Amniotic stem cell (primary cell): ENCODE measurements at places on chromosomes 1 and 21.

GRCh38 chr21:34345091-34345871, 18.5 kb upstream of the KCNE2 start:
- no peak for DNase-seq

DNA sequence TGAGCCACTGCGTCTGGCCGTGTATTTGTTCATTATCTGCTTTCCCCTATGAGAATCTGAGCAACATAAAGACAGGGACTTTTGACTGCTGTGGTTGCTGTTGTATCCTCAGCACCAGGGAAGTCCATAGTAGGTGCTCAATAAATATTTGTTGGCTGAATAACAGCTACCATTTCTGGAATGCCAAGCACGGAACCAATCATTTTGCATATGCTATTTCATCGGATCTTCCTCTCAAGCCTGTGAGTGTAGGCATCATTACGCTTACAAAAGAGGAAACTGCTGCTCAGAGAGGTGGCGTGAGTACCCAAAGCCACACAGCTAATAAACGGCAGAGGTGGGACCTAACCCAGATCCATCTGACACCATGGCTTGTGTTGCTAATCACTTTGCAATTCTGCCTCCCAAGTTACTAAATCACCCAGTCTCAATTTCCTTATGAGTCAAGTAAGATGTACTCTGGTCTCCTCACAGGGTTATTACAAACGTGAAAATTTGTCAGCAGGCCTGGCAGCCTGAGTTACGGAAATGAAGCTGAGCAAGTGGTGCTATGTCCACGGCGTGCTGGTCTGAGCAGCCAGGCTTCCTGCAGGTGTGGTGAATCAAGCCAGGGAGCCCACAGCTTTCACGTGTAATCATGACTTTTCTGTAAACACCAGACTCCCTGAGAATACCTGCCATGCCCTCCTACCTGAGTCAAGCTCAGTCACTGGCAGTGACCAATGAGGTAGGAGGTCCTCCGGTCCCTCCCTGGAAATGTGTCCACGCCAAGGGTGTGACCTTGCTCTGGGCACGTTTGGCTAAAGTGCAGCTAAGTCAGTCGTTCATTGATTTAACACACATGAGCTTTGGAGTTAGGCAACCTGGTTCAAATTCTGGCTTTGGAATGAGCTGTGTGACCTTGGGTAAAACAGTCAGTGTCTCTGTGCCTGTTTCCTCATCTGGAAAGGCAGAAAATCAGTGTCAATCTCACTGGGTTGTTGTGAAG, 4.8 kb upstream of the RHCE start:
- DNase-seq, result no peak

DNA sequence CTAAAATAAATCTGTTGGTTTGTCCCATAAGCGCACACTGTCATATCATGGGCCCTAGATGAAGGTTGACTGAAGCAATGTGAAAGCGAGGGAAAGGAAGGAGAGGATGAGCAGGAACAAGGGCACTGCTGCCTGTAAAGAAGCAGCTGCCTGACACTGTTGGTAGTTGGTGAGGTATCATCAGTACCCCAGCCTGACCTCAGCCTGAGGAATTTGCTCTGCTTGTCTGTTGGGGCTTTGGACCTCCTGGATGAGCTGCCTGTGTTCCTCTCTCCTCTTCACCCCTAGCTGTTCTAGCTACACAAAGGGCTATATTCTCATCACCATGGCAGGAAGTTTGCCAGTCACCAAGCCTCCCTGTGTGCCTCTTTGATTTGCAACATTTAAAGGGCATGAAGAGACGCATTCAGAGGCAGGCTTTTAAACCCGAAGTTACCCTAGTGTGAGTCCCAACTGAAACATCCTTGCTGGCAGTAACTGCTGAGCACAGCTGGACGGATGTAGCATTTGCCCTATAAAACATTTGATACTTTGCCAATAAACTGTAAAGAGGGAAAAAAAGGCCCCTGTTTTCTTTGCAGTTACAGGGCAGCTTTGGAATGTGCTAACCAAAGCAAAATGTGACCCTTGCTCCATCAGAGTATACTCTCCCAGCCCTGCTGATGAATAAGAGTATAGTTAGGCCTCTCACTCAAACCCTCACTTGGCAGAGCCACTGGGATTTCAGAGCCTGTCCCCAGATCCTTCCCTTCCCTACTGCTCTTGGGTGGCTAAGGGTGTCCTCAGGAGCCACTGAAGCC, 22.2 kb upstream of the SPATA6 start:
- DNase-seq, result peak; percentile 78

- DNase-seq, result no peak
These were observed 109.7 kb upstream of the CACYBP start for GRCh38 chr1:174890024-174890423.

GRCh38 chr1:46461809-46462448, 27.7 kb upstream of the DMBX1 start:
- DNase-seq, result no peak

GRCh38 chr1:32848354-32849063, 22.2 kb downstream of the FNDC5 start:
- DNase-seq, result no peak
